Stimulated activated CD8-positive, alpha-beta memory T cell treated with anti-CD3 and anti-CD28 coated beads, Interleukin-4, amount 100 ng/mL, for 24 hours (primary cell): ENCODE measurements at places on chromosomes 7 and 10.

DNA sequence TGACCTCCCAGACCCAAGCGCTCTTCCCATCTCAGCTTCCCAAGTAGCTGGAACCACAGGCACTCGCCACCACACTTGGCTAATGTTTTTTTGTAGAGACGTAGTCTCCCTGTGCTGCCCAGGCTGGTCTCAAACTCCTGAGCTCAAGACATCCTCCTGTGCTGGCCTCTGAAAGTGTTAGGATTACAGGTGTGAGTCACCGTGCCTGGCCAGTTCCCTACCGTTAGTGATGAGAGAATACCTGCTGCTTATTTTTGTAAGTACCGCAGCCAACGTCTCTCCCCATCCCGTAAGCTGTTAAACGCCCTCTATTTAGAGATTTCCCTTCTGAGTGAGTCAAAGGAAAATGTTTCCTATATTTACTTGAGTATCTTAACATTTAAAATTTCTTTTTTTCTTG is 38.5 kb upstream of the PDLIM1 start:
- no peak for DNase-seq

GRCh38 chr10:34838366-34838900 is 23.3 kb upstream of the PARD3 start:
- DNase-seq = no peak

GRCh38 chr7:21999896-22000295 is 54.2 kb upstream of the CDCA7L start:
- no peak for DNase-seq

GRCh38 chr7:64101126-64101942 is 56.1 kb downstream of the ZNF727 start:
- DNase-seq = no peak

GRCh38 chr10:119449760-119450461 is 92.6 kb downstream of the RGS10 start:
- DNase-seq = no peak

GRCh38 chr7:51012569-51013217 is 230.0 kb upstream of the GRB10 start:
- no peak for DNase-seq

DNA sequence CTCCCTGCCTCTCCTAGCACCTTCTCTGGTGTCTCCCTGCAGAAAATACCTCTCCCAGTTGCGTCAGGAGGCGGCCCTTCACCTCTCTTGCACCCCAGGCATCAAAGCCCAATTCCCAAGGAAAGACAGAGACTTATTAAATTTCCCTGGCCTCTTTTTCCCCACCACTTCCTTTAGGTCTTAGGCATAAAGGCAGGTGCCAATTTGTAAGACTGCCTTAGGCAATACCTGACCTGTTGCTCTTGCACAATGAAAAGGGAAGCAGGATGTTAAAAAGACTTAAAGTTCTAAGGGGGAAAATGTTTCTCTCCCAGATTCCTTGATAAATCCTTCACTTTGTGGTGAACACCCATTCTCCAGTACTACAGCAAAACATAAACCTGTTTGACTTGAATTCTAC is 186.7 kb downstream of the SLC25A13 start:
- no peak for DNase-seq

- no peak for DNase-seq
Observed at GRCh38 chr7:97576043-97576442, 155.8 kb upstream of the TAC1 start.

GRCh38 chr7:124810605-124811004 is 45.0 kb upstream of the GPR37 start:
- DNase-seq = no peak

DNA sequence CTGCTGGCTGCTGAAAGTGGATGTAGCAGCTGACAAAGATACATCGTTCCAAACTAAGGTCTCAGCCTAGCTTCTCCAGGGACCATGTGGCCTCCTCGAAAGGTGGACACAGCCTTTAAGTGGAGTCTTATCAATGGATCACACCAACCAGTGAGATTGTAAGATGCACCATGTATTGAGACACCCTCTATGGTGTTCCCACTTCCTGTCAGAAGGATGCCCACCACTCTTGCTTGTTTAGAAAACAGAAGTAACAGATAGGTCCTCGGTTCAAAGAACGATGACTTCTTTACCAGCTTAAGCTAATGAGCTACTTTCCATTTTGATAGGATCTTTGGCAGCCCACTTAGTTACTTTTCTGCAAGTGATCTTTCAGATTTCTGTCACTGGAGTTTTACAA is 34.3 kb downstream of the SLC25A13 start:
- DNase-seq = no peak

DNA sequence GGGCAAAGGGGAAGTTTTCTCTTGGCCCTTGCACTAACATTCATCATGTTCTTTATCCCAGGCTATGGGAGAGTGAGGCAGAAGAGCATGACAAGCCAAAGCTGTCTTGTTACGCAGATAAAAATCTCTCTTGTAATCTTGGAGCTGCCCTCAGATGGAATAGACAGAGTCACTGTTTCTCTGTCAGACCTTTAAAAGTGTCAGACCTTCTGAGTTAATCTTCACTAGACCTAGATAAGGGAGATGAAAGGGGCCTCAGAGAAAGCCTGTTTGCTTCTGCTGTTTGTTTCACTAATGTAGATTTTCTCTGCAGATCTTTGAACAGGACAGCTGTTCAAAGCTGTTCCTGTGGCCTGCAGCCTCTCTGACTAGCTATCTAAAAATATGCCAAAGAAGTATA is 112.9 kb downstream of the KIF20B start:
- no peak for DNase-seq

GRCh38 chr7:127447326-127447945 is 54.9 kb upstream of the ZNF800 start:
- peak; percentile 19 for DNase-seq

- DNase-seq = no peak
Observed at GRCh38 chr7:38659931-38660330, 28.8 kb upstream of the AMPH start.

DNA sequence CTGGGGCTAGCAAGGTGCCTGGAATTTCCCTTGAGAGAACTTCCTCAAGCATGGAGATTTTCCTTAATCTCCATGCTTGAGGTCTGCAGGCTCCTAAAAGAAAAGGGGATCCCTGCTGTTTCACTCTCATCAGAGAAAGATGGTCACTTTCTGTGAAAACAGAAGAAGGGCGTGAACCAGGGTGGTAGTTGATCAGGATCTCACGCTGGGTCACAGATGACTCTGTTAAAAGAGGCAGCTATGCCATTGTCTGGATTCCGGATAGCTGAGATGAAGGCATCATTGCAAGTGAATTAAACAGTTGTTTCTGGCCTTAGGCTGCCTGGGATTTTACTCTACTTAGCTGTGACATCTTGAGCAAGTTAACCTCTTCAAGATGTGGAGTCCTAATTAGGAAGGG is 525.9 kb downstream of the TYW1 start:
- no peak for DNase-seq

DNA sequence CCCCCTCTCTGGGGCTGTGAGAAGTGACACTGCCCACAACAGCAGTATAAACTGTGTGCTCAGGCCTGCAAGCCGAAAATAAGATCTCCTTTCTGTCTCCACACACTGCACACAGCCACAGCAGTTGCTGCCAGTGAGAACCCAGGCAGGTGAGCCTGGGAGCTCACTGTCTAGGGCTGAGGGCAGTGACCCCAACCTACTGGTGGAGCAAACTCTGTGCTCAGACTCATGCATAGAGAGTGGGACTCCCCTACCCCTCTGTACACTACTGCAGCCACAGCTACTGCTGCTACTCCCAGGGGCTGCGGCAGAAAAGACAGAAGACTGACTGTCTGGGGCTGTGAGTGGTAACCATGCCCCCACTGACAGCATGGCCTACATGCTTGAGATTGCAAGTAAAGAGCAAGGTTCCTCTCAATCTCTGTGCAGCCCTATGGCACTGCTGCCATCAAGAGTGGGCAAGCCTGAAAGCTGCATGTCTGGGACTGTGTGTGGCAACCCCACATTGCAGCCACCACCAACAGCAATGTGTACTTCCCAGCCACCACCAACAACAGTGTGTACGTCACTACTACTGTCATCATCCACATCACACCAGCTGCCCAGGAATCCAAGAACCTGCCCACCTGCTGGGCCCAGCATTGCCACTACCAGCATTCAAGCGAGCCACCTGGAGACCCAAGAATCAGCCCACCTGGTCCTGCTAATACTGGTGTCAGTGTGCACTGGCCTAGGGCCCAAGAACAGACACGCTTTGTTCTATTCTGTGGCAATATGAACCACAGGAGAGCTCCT is 226.1 kb downstream of the XPNPEP1 start:
- DNase-seq = no peak
